ENCODE measurements at places on chromosomes 16 and 17.

GRCh38 chr16:4052801-4053293 is 63.4 kb downstream of the ADCY9 start:
- H3K4me1 ChIP-seq = no peaks in the 10 kb centered on the region
- no peaks in the 10 kb centered on the region for H3K27me3 ChIP-seq
- no peak for DNase-seq
- no peak overlapping the region for H3K27ac ChIP-seq
- no peak overlapping the region for H3K4me3 ChIP-seq
- no peaks in the 10 kb centered on the region for H3K36me3 ChIP-seq

DNA sequence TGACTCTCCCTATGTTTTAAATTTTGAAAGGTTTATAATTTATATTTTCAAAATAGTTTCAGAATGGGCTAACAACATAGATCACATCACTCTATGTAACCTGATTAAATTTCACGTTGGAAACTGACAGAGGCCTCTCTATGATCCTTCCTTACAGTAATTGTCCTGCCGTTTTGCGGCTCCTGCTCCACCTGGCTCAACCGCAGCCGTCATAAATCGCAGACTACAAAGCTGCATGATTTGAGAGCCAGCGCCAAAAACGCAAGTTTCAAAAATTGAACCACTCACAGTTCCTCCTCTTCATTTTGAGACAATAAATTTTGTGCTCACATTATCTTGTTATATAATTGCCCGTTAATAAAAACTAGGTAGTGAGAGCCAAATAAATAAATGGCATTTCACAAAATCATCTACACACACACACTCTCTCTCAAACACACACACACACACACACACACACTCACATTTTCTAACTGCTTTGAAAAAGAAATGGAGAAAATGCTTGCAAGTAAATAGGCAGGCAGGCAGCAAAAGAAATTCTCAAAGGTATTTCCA is 263.1 kb upstream of the PSMD7 start:
- no peak overlapping the region for H3K27ac ChIP-seq
- peaks cover 3% of the 10 kb centered on the region for H3K4me1 ChIP-seq
- H3K4me3 ChIP-seq = no peak overlapping the region
- no peak for DNase-seq
- no peaks in the 10 kb centered on the region for H3K36me3 ChIP-seq

- H3K27me3 ChIP-seq = peaks cover 97% of the 10 kb centered on the region
- no peak for DNase-seq
- H3K27ac ChIP-seq = no peak overlapping the region
These were observed 9.4 kb upstream of the FOXF1 start for GRCh38 chr16:86500708-86501510.

DNA sequence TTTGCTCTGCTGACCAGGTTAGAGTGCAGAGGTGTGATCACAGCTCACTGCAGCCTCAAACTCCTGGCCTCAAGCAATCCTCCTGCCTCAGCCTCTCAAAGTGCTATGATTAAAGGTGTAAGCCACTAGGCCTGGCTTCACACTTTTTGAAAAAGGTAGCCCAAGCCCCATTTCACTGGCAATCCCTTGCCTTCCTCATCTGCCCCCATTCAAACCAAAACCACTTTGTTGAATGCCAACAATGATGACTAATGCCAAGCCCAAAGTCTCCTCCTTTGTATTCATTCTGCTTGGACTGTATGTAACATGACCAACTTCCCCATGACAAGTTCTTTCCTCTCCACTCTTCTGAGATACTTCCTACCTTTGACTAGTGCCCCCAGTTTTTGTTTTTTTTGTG is 33.1 kb downstream of the N4BP1 start:
- peaks cover 2% of the 10 kb centered on the region for H3K36me3 ChIP-seq
- no peak overlapping the region for H3K27ac ChIP-seq
- H3K4me3 ChIP-seq = no peak overlapping the region
- no peaks in the 10 kb centered on the region for H3K4me1 ChIP-seq
- DNase-seq = no peak
- H3K27me3 ChIP-seq = no peaks in the 10 kb centered on the region

DNA sequence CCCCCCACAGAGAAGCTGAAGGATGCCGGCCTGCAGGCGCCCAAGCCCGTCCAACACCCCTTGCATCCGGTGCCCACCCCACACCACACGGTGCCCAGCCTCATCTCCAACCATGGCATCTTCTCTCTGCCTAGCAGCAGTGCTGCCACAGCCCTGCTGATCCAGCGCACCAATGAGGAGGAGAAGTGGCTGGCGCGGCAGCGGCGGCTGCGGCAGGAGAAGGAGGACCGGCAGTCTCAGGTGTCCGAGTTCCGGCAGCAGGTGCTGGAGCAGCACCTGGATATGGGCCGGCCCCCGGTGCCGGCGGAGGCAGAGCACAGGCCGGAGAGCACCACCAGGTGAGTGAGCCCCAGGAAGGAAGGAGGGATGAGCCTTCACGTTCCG is 31.5 kb downstream of the GINS2 start:
- H3K4me1 ChIP-seq = no peaks in the 10 kb centered on the region
- no peaks in the 10 kb centered on the region for H3K27me3 ChIP-seq
- DNase-seq = no peak
- no peak overlapping the region for H3K4me3 ChIP-seq
- H3K36me3 ChIP-seq = peaks cover 94% of the 10 kb centered on the region

GRCh38 chr16:9800186-9800738 is 382.0 kb downstream of the GRIN2A start:
- H3K27me3 ChIP-seq = no peaks in the 10 kb centered on the region
- no peak overlapping the region for H3K27ac ChIP-seq
- no peaks in the 10 kb centered on the region for H3K4me1 ChIP-seq
- no peaks in the 10 kb centered on the region for H3K36me3 ChIP-seq
- H3K4me3 ChIP-seq = no peak overlapping the region

DNA sequence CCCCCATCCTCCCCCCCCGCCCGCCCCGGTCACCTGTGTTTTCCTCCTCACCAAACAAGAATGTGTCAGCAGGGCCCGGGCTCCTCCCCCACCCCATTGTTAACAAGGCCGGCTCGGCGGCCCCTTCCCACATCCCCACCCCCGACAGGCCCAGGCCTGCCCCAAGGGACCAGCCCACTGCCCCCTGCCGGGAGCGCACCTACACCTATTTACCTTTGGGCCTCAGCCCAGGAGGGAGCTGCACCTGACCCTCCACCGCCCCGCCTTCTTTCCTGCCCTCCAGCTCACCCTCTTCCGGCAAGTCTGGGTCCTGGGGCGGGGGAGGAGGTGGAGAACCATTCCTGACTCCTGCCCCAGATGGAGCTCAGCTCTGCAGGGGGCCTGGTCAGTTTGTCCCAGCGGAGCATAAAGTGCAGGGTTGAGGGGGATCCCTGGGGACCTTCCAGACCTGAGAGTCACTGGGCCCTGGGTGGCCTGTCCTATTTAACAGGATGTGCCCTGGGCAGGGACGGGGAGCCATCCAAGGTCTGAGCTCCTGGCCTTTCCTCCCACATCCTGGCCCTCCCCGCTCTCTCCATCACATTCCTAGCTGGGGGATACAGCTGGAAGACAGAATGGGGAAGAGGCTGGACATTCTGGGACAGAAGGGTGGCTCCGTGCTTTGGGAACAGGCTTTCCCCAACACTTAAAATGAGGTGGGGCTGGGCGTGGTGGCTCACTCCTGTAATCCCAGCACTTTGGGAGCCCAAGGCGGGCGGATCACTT is 8.3 kb downstream of the FOXJ1 start:
- H3K27ac ChIP-seq = no peak overlapping the region
- H3K27me3 ChIP-seq = peaks cover 50% of the 10 kb centered on the region

- peaks cover 5% of the 10 kb centered on the region for H3K27me3 ChIP-seq
- DNase-seq = peak; percentile 48
- peak overlapping the region; percentile 93 for H3K27ac ChIP-seq
- peaks cover 8% of the 10 kb centered on the region for H3K4me1 ChIP-seq
- peaks cover 10% of the 10 kb centered on the region for H3K36me3 ChIP-seq
These were observed 41.8 kb upstream of the AMZ2 start for GRCh38 chr17:68205808-68206720.

DNA sequence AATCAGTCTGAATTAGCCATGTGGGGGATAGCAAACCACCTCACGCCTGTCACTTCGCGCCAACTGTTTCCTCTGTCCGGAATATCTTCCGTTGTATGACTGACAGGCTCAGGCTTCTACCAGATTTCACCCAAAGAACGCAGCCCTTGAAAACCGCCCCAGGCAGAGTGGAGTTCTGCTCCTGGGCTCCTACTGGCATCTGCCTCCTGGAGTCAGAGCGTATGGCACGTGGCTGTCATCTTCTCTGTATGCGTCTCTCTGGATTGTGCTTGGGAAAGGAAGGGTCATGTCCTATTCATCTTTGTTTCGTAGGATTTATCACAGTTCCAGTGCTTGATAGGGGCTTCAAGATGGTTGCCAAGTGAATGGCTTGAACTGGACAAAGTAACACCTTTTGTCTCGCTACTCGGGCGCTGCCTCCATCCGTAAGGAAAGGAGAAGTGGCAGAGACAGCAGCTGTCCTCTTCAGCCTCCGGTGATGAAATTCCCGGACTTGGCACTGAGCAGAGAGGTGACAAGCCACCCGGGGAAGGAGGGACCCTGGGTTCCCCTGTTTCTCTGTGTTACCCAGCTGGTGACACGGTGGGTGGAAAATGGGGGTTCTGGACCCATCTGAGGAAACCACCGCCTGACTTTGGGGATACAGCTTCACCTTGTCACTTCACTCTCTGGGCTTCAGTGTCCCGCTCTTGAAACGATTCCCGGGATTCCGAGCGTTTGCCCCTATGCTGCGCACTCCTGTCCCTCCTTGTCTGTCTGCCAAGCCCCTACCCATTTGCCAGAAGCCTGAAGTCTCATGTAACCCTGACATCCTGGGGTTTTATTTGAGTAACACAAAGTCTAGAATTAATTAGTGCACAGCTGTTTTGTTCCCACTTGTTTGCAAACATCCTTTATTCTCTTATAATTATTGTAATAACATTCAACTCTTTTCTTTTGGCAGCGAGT is 13.9 kb downstream of the KIAA0513 start:
- H3K27me3 ChIP-seq = no peaks in the 10 kb centered on the region
- no peaks in the 10 kb centered on the region for H3K4me1 ChIP-seq
- H3K4me3 ChIP-seq = no peak overlapping the region
- no peak overlapping the region for H3K27ac ChIP-seq
- DNase-seq = no peak
- no peaks in the 10 kb centered on the region for H3K36me3 ChIP-seq

DNA sequence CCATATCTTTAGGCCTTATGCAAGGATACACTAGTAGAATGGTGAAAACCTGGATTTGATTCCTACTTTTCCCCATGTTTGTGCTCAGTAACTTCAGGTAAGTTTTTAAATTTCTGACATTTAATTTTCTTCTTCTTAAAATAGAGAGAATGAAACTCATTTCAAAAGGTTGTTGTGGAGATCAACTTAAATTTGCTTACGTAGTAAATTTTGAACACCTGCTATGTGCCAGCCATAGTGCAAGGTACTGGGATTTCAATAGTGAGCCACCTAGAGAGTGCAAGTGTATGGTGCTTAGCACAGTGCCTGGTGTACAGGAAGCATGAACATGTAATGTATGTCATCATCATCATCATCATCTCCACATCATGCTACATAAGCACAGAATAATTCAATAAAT is 73.6 kb upstream of the SMIM36 start:
- H3K36me3 ChIP-seq = no peaks in the 10 kb centered on the region
- H3K27me3 ChIP-seq = no peaks in the 10 kb centered on the region
- H3K27ac ChIP-seq = no peak overlapping the region
- H3K4me1 ChIP-seq = no peaks in the 10 kb centered on the region
- DNase-seq = no peak

Data from thymus (tissue), 14 donors.